Fibroblast of pulmonary artery (primary cell): ENCODE measurements at places on chromosomes 5 and 9.

- peak; percentile 46 for DNase-seq
Observed at GRCh38 chr9:83472221-83472665, 66.0 kb downstream of the FRMD3 start.

GRCh38 chr9:96232539-96233241 is 69.3 kb downstream of the HSD17B3 start:
- peak; percentile 75 for DNase-seq

DNA sequence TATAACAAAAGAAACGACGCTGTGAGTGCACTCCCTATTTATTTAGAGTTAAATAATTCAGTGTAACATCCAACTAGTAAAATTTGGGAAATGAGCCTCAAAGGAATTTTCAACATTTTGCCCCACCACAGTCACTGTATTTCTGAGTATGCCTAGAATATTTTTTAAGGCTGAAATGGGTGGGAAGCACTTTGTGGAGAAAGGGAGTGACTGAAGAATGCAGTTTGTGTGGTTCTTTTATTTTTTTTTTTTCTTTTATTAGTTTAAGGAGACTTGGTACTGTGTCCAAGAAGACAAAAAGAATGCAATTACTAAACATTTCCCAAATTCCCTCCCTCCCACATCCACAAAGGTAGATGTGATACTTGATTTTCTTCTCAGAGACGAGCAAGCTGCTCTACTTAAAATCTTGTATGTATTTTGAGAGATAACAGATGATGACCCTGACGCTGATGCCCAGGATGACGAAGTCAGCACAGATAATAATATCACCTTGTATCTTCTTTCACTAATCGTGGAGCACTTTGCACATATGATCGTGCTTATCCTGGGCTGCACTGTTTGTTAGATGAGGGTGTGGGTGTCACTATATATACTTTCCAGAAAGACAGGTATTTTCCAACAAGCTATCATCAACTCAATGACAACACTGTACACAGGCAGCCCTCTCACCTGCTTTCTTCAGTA is 586.3 kb downstream of the RAB3C start:
- no peak for DNase-seq

DNA sequence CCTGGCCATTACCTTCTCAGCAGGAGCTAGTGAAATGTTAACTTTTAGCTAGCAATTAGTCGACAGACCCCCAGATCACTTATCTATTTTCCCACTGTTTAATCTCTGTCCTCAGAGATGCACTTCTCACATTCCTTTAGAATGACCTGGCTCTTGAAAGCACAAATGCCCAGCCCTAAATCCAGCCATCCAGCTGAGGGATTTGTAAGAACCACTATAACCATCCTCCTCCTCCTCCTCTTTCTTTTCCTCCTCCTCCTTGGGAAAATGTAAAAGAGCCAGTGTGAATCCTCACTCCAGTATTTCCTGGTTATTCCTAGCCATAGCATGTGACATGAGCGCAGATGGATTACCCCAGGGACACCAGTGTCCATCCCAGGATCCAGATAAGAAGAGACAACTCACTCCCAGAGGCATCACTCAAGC is 124.3 kb downstream of the ENC1 start:
- DNase-seq: no peak

GRCh38 chr9:125258832-125259534 is 2.6 kb upstream of the GAPVD1 start:
- no peak for DNase-seq

DNA sequence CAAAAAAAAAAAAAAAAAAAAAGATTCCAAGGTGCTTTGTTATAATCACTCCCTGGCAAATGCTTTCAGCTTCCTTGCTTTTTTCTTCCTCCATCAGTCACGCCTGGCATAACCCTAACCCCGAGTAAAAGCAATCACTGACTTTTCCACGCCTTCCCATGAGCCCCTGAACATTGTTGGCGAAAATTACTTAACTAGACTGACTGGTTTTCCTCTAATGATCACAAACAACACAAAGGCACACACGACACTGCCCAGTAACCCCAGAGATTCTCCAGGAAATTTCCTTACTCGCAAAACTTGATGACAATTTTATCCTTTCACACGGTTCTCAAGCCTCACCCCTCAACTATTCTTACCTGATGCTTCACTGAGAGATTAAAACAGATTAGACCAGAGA is 11.4 kb upstream of the PTGR1 start:
- no peak for DNase-seq
